ENCODE measurements at places on chromosomes 6 and 20.

- DNase-seq: no peak
Observed at GRCh38 chr6:10976571-10976970, 67.5 kb downstream of the ELOVL2 start.

DNA sequence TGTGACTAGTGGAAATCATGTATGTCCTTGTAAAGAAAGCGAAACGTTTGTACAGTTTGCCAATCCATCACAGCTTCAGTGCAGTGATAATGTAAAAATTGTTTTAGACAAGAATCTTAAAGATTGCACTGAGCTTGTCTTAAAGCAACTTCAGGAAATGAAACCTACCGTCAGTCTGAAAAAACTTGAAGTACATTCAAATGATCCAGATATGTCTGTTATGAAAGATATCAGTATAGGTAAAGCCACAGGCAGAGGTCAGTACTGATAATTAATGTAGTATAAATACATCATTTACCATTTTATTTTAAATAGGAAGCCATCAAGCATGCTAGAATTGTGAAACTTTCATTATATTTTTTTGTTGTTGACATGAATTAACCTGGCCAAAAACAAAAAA lies 60.9 kb upstream of the SMIM8 start:
- no peak for DNase-seq

DNA sequence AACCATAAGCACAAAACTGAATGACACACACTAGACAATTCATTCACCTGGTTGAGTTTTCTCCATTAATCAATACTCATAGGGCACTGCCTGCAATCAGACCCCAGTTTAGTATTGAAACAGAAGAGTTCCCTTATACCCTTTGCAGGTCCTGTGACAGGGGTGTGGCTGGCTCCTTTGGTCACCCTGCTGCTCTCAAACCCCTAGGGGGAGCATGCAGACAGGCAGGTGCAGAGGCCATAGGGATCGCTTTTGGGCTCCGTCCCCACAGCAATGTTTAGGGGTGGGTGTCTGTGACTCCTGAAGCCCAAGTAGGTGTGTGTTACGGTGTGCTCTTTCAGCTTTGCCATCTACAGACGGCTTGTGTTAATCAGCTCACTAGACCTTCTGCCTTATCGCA lies 210.4 kb downstream of the CENPW start:
- DNase-seq: no peak

DNA sequence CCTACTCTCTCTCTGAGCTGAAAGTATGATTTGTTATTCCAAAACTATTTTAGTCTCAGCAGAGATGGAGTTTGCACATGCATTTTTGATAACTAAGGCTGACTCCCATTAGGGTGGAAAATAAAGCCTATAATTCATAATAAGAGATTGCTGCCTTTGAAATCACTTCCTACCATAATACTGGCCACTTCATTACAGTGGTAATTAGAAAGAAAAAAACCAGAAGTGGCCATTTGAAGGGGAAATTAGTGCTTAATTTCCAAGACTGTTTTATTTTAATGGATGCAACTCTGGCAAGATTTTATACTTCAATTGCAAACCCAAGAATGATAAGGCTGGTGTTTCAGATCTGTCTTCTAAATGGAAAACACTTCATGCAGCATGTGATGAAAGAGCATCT lies 43.4 kb downstream of the SLC35B3 start:
- no peak for DNase-seq

- no peak for DNase-seq
Observed at GRCh38 chr20:19775353-19776253, 17.5 kb downstream of the RIN2 start.

GRCh38 chr6:120478650-120479049 lies 855.6 kb downstream of the TBC1D32 start:
- DNase-seq: no peak

DNA sequence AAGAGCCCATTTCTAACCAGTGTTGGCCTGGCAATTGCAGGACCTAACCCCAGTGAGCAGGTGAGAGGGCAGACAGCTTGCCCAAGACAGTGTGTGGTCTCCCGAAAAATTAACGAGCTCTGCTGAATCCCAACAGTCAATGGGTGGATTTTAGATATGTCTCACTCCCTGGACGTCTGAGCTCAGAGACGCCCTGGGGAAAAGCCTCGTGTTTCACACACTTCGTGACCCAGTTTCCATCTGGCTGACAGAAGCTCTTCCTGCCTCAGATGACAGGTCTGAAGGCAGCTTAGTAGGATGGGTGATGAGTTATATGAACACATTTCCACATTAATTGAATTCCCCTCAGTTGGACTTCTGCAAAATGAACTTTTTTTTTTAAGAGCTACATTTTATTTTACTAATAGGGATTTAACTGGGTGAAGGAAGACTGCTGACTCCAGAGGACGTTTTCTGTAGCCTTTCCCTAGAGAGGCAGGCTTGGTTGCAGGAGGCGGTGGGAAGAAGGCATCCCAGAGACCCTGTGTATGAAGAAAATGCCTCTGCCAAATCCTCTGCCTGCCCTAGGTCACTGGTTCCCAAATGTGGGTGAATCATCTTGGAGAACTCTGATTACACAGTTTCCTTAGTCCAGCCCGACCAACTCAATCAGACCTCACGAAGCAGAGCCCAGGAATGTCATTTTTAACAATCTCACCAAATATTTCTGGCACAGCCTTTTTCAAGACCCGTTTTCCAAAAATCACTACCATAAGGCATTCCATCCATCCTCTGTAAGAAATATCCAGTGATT lies 71.7 kb upstream of the LY86 start:
- no peak for DNase-seq

GRCh38 chr6:104638841-104639290 lies 220.9 kb downstream of the HACE1 start:
- no peak for DNase-seq

- DNase-seq: no peak
Observed at GRCh38 chr6:145026267-145026679, 709.0 kb downstream of the EPM2A start.

DNA sequence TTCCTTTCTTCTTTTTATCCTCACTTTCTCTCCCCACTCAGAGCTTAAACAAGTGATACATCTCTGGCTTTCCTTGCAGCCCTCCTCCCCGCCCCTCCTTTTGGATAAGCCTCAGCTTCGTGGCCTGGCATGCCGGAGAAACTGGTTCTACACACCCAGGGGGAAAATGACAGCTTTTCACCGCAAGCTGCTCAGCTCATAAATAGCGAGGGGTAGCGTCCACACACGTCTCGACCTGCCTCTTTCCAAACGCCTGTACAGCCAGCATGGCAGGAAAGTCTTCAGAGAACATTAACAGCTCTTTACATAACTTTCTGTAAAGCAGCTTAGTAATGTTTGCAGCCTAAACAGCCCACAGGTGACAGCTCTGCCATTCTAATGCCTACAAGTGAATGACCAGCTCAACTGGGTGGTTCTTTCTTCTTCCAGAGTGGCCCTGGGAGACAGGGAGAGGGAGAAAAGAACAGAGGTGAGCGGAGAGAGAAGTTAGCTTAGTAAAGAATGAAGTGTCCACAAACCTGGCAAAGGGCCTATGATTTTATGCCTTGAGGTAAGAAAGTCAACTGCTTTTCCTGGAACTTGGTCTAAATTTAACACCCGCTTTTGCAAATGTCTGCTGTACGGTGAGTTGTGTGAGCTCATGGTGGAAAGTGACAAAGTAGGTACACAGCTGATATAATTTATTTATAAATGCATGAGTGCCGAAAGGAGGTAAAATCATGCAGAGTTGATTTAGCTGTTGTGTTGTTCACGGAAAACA lies 251.5 kb downstream of the TFAP2A start:
- no peak for DNase-seq

DNA sequence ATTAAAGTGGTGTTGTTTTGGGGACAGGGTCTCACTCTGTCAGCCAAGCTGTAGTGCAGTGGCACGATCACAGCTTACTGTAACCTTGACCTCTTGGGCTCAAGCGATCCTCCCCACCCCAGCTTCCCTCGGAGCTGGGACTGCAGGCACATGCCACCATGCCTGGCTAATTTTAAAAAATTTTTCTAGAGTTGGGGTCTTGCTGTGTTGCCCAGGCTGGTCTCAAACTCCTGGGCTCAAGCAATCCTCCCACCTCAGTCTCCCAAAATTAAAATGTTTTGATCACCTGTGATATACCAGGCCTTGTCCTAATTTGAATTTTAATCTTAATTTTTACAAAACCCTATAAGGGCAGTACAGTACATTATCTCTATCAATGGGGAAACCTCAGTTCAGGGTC lies 25.5 kb downstream of the ACOT13 start:
- DNase-seq: no peak

DNA sequence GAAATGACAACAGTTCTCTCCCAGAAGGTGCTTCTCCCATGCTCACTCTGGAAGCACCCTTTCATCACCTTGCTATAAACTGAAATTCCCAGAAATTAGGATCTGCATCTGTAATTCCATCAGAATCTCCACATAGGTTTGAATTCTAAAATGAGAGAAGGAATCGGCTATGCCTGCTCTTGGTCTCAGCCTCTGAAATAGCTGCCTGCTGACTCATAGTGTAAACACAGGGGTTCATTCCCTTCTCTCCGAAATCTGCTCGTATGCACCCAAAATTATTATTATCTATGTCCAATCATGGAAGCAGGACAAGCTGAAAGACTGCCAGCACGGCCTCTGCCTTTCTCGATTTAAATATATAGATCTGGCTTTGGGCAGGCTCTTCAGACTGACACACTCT lies 74.6 kb upstream of the TAB2 start:
- no peak for DNase-seq

- peak; percentile 84 for DNase-seq
Observed at GRCh38 chr6:35415065-35415891, 36.9 kb upstream of the FANCE start.

GRCh38 chr6:8803181-8803760 lies 367.9 kb upstream of the SLC35B3 start:
- no peak for DNase-seq

DNA sequence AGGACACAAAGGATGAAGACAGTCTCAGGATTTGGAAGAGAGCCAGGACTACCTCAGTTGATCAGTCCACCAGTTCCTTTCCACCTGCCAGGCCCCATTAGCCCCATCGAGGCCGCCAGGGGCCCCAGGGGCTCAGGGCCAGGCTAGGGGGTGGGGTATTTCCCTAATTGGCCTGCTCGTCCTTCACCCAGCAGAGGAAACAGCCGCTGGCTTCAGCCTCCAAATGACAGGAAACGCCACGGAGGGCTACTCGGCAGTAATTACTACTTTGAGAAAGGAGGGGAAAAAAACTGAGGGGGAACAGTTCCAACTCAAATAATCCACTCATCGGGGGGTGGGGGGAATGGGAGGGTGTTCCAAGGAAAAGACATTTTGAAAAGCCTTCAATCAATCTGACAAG lies 42.7 kb downstream of the MAFB start:
- peak; percentile 90 for DNase-seq

GRCh38 chr6:166616261-166617238 lies 10.5 kb downstream of the RPS6KA2 start:
- DNase-seq: no peak

GRCh38 chr6:41191569-41191968 lies 9.4 kb downstream of the TREML2 start:
- DNase-seq: no peak

DNA sequence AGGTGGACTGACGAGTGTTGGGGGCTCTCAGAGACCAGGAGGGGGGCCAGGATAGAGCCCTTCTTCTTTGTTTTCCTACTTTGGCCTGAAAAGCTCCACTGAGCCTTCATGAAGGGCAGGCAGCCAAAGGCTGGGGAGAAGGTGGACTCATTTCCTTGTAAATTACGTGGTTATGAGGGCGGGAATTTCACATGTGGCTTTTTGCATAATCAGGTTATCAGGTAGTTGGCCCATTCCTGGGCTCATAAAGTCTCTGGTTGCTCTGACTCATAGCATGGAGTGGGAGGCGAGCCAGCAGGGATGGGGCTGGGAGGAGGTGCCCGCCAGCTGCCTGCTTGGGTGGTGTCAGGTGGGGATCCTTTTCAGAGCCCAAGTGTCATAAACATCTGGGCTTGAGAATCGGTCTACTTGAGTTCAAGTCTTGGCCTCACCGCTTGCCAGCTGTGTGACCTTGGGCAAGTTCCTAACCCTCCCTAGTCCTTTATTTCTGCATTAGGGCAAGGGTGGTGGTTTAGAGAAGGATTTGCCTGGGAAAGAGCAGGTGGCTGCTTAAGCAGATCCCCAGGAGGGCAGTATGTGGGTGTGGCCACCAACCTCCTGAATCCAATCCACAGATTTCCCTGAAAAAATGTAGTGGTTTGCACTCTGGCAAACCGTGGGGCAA lies 26.5 kb upstream of the RNF24 start:
- no peak for DNase-seq

DNA sequence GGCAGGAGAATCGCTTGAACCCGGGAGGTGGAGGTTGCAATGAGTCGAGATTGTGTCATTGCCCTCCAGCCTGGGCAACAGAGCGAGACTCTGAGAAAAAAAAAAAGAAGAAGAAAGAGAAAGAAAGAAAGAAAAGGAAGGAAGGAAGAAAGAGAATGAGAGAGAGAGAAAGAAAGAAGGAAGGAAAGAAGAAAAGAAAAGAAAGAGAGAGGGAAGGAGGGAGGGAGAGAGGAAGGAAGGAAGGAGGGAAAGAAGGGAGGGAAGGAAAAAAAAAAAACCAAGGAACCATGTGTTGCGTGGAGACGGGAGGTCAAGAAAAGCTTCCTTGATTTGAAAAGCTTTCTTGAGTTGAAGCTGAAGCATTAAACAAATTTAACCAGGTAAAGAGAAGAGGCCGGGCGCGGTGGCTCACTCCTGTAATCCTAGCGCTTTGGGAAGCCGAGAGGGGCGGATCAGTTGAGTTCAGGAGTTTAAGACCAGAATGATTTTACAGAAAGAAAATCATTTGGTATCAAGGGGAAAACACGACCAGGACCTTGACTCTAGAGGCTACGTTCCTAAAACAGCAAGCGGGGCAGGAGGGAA lies 90.5 kb upstream of the PRSS16 start:
- no peak for DNase-seq

GRCh38 chr6:9399916-9400315 lies 964.6 kb upstream of the SLC35B3 start:
- no peak for DNase-seq

GRCh38 chr20:34328928-34329677 lies 25.9 kb upstream of the AHCY start:
- DNase-seq: no peak

- no peak for DNase-seq
Observed at GRCh38 chr6:77025736-77026223, 437.5 kb downstream of the HTR1B start.

- no peak for DNase-seq
Observed at GRCh38 chr6:139623372-139623771, 248.9 kb upstream of the CITED2 start.

- no peak for DNase-seq
Observed at GRCh38 chr6:69693762-69694161, 103.0 kb downstream of the LMBRD1 start.

DNA sequence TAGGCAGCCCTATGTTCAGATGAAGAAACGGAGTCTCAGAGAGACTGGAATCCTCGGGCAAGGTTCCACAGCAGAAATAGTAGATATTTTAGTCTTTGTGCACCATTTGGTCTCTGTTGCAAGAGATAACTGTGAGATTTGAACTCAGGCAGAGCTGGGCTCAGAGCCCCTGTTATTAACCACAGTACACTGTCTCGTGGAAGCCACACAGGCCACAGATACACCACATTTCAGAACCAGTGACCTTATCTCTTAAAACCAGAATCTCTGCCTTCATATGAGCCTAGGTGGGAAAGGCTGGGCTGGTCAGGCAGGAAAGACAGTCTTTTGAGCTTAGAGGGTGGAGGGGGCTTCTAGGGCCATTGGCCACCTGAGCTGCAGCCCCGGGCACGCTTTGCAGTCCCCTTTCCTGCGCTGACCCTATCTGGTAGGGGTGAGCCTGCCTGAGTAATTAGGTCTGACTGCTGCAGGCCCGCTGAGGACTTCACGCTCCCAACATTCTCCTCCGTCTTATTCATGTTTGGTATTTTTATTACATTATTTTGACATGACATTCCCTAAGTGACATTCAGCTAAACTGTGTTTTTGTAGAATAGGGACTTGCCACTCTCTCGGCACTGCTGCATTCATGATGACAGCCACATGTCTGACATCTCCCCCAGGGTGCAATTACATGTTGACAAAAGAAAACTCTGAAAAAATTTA lies 71.1 kb downstream of the KCNB1 start:
- DNase-seq: no peak

Measured in NCI-H1092 (cell line).